Large intestine (tissue), 12 donors: ENCODE measurements at places on chromosomes 3 and 15. TPM values are rescaled to one million over a fixed set of nuclear protein-coding genes. Genes with fewer than 3 reads are reported as not detected.

The SPINT1 gene
- 166 TPM for polyA plus RNA-seq

The GRK7 gene
- polyA plus RNA-seq = not detected

The GPR62 gene
- polyA plus RNA-seq = 0.18 TPM

The RABL3 gene
- polyA plus RNA-seq = 20.4 TPM

The FBXO40 gene
- not detected for polyA plus RNA-seq

The SI gene
- 722 TPM for polyA plus RNA-seq

The GABRR3 gene
- polyA plus RNA-seq = not detected

The CPN2 gene
- 0.09 TPM for polyA plus RNA-seq

The MDFIC2 gene
- polyA plus RNA-seq = not detected

The ZNF501 gene
- 6.1 TPM for polyA plus RNA-seq

The TTLL13 gene
- polyA plus RNA-seq = 0.33 TPM

The NPHP3 gene
- polyA plus RNA-seq = 34.1 TPM

The SLC22A14 gene
- 0.13 TPM for polyA plus RNA-seq

The DPPA4 gene
- polyA plus RNA-seq = 1.3 TPM
